CD4-positive, alpha-beta T cell treated with Interleukin-15 for 1 hour (primary cell): ENCODE measurements at places on chromosomes 3 and 15.

GRCh38 chr3:23762759-23763477 is 42.8 kb upstream of the UBE2E1 start:
- no peak for DNase-seq

DNA sequence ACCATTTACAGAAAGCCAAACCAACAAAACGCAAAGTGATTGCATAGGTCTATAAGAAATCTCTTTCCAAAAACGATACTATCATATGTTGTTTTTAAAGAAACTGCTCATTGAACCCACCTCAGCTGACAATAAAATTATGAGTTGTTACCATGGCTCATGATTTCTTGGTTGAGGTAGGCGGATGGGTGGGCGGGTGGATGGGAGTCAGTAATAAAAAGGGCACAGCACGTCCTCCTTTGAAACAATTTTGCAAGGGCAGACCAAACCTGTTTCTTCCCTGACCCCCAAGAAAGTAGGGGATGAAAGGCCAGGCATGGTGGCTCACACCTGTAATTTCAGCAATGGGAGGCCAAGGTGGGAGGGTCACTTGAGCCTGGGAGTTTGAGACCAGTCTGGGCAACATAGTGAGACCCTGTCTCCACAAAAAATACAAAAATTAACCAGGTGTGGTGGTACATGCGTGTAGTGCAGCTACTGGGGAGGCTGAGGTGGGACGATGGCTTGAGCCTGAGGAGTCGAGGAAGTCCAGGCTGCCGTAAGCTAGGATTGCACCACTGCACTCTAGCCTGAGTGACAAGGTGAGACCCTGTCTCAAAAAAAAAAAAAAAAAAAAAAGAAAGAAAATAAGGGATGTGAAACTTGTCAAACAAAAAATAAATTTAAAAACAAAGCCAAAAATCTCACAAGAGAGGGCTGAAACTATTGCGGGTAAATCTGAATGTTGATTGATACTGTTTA is 2.1 kb downstream of the ABHD10 start:
- DNase-seq: no peak

DNA sequence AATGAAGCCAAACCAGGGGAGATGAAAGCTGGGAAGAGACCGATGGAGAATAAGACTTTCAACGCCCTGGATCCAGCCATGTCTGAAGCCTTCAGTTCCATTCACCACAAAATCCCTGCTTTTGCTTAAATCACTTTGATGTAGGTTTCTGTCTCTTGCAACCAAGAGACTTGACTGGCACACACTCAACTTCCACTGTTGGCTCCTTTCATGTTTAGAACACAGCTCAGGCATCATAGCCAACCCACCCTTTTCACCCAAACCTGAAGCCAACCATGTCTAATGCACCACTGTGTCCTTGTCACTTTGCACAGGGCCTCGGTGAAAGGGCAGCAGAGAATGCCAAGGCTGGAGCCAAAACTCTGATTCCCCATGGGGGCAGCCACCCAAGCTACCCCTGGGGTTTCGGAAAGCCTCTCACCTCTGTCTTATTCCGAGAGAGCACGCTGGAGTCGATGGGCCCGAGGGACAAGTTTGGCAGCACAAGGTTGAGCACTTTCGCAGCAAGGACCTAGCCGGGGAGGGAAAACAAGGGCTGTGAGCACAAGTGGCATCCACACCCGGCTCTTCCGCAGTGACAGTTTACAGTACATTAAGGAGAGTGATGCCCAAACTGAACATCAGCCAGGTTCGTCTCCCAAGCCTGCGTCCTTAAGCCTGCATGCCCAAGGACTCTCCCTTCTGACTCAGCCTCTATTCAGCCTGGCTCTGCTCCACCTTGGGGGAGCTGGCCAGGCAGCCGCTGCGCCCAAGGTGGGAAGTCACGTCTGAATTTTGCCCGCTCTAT is 37.6 kb downstream of the ABTB1 start:
- no peak for DNase-seq

GRCh38 chr3:197673170-197673569 is 63.5 kb downstream of the RUBCN start:
- no peak for DNase-seq

GRCh38 chr3:13484851-13485590 is 4.9 kb downstream of the HDAC11 start:
- no peak for DNase-seq

- no peak for DNase-seq
These were observed 572.7 kb downstream of the NLGN1 start for GRCh38 chr3:173970281-173970680.

DNA sequence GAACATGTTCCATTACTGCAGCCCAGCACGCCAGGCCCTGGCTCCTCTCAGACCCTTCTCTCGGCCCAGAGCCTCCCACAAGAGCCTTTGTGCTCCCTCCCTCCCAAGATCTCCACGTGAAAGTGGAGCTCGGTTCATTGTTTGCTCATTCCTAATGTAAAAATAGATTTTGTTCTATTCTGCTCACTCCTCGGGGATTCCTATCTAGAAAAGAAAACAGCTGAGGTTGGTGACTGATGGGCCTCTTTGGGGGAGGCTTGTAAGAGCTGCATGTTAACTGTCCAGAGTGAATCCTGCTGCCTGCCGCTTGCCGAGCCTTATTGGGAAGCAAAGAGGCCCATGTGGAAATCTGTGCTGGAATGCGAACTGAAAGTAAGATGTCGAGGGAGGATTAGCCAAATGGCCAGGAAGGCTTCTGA is 267.1 kb downstream of the LRTM1 start:
- no peak for DNase-seq

DNA sequence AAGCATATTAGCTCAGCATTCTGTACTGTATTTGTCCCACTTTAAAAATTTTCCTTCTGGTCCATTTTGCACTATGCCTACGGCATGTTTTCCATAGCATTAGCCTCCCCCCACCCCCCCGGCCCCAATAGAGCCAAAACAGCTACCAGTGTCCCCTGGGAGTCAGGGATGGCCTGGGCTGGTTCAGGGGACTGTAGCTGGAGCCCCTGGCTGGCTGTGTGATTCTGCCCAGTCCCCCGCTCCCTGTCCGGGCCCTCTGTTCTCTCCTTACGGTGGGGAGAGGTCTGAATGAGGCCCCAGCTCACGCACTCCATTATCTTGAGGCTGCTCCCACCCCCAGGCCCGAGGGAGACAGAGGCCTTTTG is 70.1 kb downstream of the KLF15 start:
- no peak for DNase-seq

GRCh38 chr15:45486317-45486716 is 36.2 kb downstream of the SLC30A4 start:
- no peak for DNase-seq

DNA sequence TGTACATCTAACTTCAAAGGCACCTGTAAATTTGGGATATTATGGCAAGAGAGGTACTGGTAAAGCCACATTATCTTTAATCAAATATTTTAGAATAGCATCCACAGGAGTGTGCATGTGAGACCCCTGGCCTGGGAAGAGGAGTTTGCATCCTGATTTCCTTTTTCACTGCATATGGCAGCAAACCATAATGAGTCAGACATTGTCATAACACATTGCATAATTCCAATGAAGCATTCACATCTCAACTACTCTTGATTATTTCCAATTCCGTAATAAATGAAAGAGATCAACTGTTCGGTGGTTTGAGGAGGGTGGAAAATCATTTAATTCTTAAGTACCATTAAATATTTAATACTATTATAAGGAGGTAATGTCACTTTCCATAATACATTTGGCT is 215.0 kb downstream of the MECOM start:
- no peak for DNase-seq

DNA sequence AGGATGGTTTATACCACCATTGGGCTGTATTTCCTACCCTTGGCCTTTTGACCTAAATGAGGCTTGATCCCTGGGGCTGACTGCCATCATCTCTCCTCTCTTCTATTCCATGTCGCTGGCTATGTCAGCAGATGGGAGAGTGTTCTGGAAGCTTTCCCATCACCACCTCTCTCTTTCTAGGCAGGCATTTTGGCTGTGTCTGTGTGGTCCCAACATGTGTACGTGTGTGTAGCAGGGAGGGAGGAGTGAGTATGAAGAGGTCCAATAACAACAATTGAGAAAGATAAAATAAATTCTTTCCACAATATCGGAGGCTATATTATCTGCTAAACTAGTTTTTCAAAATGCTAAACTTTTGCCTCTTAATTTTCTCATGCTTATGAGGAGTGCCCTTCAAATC is 34.1 kb downstream of the CGNL1 start:
- DNase-seq: no peak

- peak; percentile 28 for DNase-seq
These were observed 100.0 kb upstream of the IGF1R start for GRCh38 chr15:98548139-98548971.

- peak; percentile 66 for DNase-seq
These were observed 18.9 kb upstream of the COPG1 start for GRCh38 chr3:129230311-129231019.

DNA sequence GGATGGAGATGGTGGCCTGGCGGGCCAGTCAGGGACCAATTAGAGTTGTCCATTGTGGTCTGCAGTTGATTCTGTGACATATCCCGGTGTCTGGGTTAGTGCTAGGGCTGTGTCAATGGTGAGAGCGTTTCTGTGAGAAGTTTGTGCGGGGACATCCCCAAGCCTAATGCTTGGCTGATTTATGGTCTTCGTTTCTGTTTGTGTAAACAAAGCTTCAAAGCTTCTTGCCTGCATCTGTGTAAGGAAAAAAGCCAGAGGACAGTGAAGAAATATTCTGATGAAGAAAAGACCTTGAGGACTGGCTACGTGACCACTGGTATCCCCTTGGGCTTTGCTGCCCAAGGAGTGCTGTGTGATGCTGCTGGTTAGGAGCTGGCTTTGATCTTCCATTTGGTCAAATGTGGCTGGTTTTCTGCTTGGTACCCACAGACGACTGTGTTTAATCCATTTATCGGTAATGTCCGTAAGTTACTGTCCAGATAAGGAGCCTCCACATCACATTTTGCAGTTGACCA is 74.6 kb upstream of the LRTM1 start:
- no peak for DNase-seq

DNA sequence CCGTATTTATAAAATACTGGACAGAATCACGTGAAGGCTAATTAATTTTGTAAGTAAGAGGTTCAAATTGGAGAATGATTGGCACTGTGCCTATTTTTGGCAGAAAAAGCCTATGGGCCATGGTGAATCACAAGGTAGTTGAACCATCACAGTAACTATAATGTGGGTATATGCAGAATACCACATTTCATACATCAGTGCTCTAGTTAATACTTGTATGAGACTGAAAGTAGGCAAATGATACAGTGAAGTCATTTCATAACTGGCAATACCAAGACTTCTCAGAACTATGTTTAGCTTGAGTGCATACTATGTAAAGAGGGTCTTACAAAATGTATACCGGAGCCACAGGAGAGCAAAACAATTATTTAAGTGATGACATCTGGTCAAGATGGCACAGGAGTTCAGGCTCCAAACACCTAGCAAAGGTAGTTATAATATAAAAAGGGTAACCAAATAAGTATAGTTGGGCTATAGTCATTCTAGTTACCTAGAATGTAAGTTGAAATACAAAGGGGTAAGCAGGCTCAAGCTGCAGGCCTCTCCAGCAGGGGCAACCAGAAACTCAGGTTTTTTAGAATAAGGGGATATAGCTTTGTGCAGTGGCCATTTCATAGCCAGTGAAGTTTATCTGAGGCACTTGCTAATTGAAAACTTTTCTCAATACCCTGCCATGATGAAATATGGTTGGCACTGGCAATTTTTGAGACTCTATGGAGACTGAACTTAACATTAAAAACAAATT is 19.1 kb downstream of the GPR160 start:
- DNase-seq: no peak

- DNase-seq: no peak
These were observed 3.0 kb upstream of the SHC4 start for GRCh38 chr15:48966595-48967301.

DNA sequence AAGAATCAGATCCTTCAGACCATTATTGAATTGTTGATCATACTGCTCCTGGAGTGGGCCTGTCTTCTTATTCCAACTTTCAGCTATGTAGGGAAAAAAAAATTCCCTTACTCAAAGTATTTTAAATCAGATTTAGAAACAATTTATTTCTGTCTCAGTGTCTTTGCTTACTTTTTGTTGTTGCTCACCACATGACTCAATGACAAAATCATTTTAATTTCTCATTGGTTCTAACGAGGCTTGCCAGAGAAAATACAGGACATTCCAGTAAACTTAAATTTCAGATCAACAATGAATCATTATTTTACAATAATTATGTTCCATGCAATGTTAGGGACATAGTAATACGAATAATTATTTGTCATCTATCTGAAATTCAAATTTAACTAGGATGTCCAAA is 748.5 kb upstream of the CBLB start:
- DNase-seq: no peak

GRCh38 chr15:45523166-45523460 is 558 bp upstream of the SLC30A4 start:
- DNase-seq: no peak

DNA sequence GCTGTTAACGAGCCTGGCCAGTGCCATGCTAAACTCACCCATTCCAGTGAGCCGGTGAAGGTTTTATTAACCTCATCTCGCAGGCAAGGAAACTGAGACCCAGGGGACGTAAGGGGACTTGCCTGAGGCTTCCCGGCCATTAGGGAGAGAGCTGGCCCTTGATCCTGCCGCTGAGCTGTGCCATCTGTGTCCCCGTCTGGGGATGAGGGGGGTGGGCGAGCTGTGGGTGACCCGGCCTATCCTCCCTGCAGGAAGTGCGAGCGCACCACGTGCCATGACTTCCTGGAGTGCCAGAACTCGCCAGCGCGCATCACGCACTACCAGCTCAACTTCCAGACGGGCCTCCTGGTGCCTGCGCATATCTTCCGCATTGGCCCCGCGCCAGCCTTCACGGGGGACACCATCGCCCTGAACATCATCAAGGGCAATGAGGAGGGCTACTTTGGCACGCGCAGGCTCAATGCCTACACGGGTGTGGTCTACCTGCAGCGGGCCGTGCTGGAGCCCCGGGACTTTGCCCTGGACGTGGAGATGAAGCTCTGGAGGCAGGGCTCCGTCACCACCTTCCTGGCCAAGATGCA is 88.5 kb downstream of the FBLN2 start:
- no peak for DNase-seq

GRCh38 chr3:47578691-47579632 is at the start of gene CSPG5:
TSS of gene CSPG5 (minus strand) at chr3:47578865. CDS start at chr3:47578693, 172 bp downstream.
- no peak for DNase-seq

GRCh38 chr3:13624671-13625125 is 75.8 kb downstream of the FBLN2 start:
- DNase-seq: no peak
